Foreskin keratinocyte (primary cell): ENCODE measurements at places on chromosomes 2 and 18.

- no peak for DNase-seq
Observed at GRCh38 chr2:141927536-141927935, 203.3 kb downstream of the LRP1B start.

GRCh38 chr18:59566533-59566971, 130.7 kb downstream of the CCBE1 start:
- DNase-seq, result no peak

- no peak for DNase-seq
Observed at GRCh38 chr2:233059797-233060500, at the start of gene INPP5D. Gene INPP5D (plus strand): TSS chr2:233060342. CDS start chr2:233060479, 137 bp downstream.

DNA sequence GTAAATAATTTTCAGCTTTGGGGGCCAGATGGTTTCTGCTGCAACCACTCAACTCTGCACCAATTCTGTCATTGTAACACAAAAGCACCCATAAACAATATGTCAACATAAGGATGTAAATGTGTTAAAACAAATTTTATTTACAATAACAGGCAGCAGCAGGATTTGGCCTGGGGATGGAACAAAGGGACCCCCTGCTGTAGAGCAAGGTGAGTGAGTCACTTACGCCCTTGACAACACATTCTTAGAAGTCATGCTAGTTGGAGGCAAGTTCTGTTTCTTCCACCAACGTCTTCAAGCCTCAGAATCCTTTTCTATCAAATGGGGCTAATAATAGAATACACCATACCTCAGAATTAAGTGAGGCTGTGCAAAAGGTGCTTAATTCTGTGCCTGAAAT, 610.2 kb upstream of the SYT4 start:
- no peak for DNase-seq

- no peak for DNase-seq
Observed at GRCh38 chr2:146602383-146602782, 1242.4 kb upstream of the ACVR2A start.

GRCh38 chr2:106932644-106933043, 46.7 kb upstream of the ST6GAL2 start:
- DNase-seq, result no peak

- DNase-seq, result no peak
Observed at GRCh38 chr2:80185091-80185490, 119.5 kb downstream of the LRRTM1 start.

GRCh38 chr2:60353406-60353800, 200.1 kb downstream of the BCL11A start:
- DNase-seq, result no peak

DNA sequence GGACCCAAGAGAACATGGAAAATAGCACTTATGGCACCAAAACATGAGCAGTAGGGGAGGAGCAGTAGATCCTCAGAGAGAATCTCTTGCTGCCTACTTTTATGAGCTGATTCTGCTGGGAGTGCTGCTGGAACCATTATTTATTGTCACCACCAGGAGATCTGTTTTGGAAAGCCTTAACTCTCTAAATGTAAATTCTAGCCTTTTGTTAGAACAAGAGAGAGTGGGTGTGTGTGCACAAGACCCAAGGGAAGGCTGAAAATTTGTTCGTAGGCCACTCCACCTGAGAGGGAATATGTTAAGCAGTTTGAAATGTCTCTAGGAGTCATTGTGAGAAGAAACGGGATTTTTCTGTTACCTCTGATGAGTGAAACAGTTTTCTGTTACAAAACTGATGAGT, 16.2 kb upstream of the FAM237A start:
- DNase-seq, result no peak

- no peak for DNase-seq
Observed at GRCh38 chr18:7388741-7389140, 157.9 kb downstream of the LRRC30 start.

DNA sequence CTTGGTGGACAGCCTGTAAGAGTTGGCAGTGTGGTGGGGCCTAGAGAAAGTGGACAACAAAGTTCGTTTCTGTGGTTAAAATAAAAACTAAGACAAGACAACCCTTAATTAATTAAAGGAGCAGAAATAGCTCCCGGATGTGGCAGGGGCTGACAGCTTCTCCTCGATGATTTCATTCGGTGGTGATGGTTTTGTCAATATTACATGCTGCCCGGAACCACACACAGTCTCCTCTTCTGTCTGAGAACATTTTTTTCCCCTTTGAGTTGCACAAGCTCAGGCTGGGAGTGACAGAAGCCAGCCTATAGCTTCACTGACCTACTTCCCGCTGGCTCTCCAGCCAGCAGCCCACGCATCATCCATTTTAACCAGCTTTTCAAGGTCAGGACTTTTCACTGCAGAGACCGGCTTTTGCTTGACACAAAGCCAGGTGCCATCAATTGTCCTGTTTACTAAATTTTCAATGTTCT, 378.8 kb downstream of the SLC4A3 start:
- DNase-seq, result no peak
